ENCODE measurements at places on chromosomes 11 and 22. TPM values are rescaled to one million over a fixed set of nuclear protein-coding genes. Genes with fewer than 3 reads are reported as not detected.

The PLET1 gene
- polyA plus RNA-seq, result not detected

The POU2AF2 gene
- not detected for polyA plus RNA-seq

The OR52N5 gene
- polyA plus RNA-seq, result not detected

The ARHGAP20 gene
- not detected for polyA plus RNA-seq

The PPARA gene
- 7.4 TPM for polyA plus RNA-seq

The MCAT gene
- 19.9 TPM for polyA plus RNA-seq

The PAMR1 gene
- 4.2 TPM for polyA plus RNA-seq

The SMIM35 gene
- polyA plus RNA-seq, result not detected

The CCND1 gene
- 244 TPM for polyA plus RNA-seq

The RIMBP3B gene
- 0.01 TPM for polyA plus RNA-seq

The LDLRAD3 gene
- 11.5 TPM for polyA plus RNA-seq
